Astrocyte of the cerebellum (primary cell): ENCODE measurements at places on chromosomes 1 and 21.

DNA sequence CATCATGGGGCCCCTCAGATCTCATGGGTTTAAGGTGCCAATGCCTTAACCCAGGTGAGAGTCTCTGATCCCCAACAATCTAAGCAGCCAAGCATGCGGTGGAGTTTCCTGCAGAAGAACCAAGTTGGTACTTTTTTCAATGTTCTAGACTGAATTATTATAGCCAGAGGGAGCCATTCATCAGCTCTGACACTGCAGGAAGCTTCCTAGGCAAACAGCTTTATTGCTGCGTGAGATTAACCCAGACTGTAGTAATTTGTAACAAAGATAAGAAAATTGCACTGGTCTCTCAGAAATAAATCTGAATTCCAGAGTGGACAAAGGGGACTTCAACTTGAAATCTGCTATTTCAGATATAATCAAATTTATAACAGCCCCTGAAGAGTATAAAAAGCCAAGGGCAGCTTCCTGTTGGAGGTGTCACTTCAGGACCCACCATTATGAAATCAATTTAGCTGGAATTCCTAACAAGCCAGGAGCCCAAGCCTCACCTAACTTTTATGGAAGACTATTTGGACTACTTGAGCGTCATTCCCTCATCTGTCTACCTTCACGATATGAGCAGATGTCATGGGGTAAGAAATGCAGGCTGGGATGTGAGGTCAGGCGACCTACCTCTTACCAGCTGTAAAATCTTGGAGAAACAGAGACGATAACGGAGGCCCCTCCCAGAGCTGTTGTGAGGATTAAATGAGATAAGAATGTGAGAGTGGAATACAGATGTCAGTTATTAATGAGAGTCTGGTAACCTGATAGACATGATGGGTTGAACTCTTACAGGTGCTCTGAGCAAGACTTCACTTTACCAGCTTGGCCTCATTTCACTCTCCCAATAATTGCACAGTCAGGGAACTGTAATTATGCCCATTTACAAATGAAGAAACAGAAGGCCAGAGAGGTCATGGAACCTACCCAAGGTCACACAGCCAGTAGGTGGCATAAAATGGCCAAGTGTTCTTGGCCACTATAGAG is 135.1 kb downstream of the RRAGC start:
- DNase-seq: no peak

DNA sequence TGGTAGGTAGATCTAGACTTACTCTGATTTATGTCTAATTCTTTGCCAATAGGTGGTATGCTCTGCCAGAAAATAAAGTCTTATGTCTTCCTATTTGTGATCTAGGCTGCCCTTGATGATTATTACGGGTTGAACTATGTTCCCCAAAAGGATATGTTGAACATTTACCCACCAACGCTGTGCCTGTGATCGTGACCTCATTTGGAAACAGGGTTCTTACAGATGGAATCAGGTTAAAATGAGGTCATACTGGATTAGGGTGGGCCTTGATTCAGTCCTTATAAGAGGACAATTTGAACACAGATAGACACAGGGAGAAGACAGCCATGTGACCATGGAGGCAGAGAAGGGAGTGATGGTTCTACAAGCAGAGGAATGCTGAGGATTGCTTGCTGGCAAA is 95.1 kb upstream of the BCAR3 start:
- no peak for DNase-seq

- no peak for DNase-seq
These were observed 267.9 kb downstream of the HHAT start for GRCh38 chr1:210596641-210597040.

DNA sequence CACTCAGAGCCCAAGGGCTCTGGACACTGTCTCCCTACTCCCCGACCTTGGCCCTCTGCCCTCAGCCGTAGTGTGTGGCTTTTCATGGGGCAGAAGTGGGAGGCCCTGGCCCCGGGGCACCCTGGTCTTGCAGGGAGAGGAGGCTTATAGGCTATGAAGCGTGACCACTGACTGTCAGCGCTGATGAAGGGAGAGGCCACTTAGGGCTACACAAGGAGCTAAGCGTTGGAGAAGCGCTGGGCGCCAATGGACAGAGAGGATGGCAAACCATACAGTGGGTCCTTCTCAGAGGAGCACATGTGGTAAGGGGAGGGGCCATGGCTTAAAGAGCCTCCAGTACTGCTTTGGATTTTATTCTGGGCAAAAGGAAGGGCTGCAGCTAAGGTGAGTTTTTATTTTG is 7.9 kb downstream of the CRABP2 start:
- DNase-seq: no peak

DNA sequence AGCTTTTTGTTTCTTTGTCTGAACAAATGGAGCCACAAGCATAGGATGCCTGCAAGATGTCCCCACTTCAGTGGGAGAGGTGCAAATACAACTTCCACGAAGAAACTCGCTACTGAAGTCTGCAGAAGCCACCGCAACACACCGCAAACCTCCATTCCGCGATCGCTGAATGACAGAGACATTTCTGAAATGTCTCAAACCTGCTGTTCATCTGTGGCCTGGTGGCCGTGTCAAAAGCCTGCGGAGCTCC is 1.0 kb downstream of the TP53BP2 start:
- DNase-seq: no peak
